ENCODE measurements at places on chromosomes 2 and 18. TPM values are rescaled to one million over a fixed set of nuclear protein-coding genes. Genes with fewer than 3 reads are reported as not detected.
A peak's percentile ranks its signal among the peaks of the same experiment; 100 is the strongest.

DNA sequence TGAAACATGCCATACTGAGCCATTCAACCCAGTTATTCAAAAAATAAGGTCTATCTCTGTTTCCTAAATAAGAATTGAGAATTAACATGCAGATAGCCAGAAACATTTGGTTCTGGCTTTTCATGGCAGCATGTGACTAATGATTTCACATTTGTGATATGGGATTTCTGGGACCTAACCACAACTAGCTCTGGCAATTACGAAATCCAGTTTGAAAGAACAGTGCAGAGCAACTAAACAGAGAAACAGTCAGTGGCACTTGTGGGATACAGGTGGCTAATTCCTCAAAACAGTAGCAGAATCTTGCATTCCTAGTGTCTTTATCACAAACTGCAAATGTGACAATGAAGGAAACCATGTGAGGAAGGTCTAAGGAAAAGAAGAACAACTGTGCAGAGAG lies 637.8 kb upstream of the CHAC2 start:
- H3K4me3 ChIP-seq, result no peak overlapping the region
- no peaks in the 10 kb centered on the region for H3K36me3 ChIP-seq
- DNase-seq, result no peak
- no peaks in the 10 kb centered on the region for H3K4me1 ChIP-seq

DNA sequence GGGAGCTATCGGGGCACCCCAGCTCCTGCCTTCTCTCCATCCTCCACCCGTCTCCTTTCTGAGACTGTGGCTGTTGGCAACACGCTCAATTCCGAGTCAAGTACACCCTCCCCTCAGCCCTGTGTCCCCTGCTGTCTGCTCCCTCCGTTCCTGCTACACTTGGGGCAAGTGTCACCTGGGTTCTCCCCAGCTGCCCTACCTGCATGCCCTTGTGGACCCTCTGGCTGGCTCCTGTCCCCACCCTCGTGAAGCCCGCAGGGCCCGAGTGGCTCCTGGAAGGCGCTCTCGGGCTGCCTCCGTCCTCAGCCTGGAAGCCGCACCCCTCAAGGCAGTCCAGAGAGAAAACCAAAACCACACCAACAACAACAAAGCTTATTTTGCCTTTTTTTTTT lies 33.9 kb downstream of the PDIA6 start:
- no peak for DNase-seq
- H3K36me3 ChIP-seq, result no peaks in the 10 kb centered on the region
- no peaks in the 10 kb centered on the region for H3K27me3 ChIP-seq
- no peak overlapping the region for H3K27ac ChIP-seq

GRCh38 chr2:195092341-195092740 lies 564.7 kb upstream of the SLC39A10 start:
- no peaks in the 10 kb centered on the region for H3K27me3 ChIP-seq
- H3K27ac ChIP-seq, result no peak overlapping the region
- H3K4me3 ChIP-seq, result no peak overlapping the region
- no peaks in the 10 kb centered on the region for H3K4me1 ChIP-seq
- no peak for DNase-seq

GRCh38 chr2:215553946-215554345 lies 118.1 kb upstream of the FN1 start:
- H3K27me3 ChIP-seq, result no peaks in the 10 kb centered on the region
- no peak overlapping the region for H3K4me3 ChIP-seq
- no peaks in the 10 kb centered on the region for H3K4me1 ChIP-seq
- DNase-seq, result no peak

GRCh38 chr2:8408560-8409460 lies 273.0 kb upstream of the ID2 start:
- H3K27ac ChIP-seq, result no peak overlapping the region
- no peak overlapping the region for H3K4me3 ChIP-seq
- no peak for DNase-seq
- no peaks in the 10 kb centered on the region for H3K27me3 ChIP-seq

GRCh38 chr2:10282611-10283105 lies 20.0 kb upstream of the HPCAL1 start:
- no peaks in the 10 kb centered on the region for H3K27me3 ChIP-seq
- H3K27ac ChIP-seq, result no peak overlapping the region
- no peak for DNase-seq
- no peaks in the 10 kb centered on the region for H3K36me3 ChIP-seq

GRCh38 chr2:223735659-223736244 lies 101.6 kb downstream of the AP1S3 start:
- no peaks in the 10 kb centered on the region for H3K36me3 ChIP-seq
- no peaks in the 10 kb centered on the region for H3K27me3 ChIP-seq
- H3K4me1 ChIP-seq, result no peaks in the 10 kb centered on the region
- H3K4me3 ChIP-seq, result no peak overlapping the region

GRCh38 chr2:27356382-27357181 lies at the start of gene GTF3C2:
GTF3C2 (minus strand) TSS chr2:27356764; CDS start chr2:27343554, 13,210 bp downstream.
- peak within 1 kb of the TSS; percentile 99 for H3K27ac ChIP-seq
- H3K27me3 ChIP-seq, result no peaks in the 10 kb centered on the region
- no peaks in the 10 kb centered on the region for H3K36me3 ChIP-seq
- DNase-seq, result peak; percentile 95
- peak within 1 kb of the TSS; percentile 98 for H3K4me3 ChIP-seq

LOXHD1 gene
- not detected for total RNA-seq

GRCh38 chr2:226336283-226336682 lies 463.3 kb downstream of the IRS1 start:
- H3K36me3 ChIP-seq, result no peaks in the 10 kb centered on the region
- no peaks in the 10 kb centered on the region for H3K27me3 ChIP-seq
- H3K4me3 ChIP-seq, result no peak overlapping the region
- H3K4me1 ChIP-seq, result no peaks in the 10 kb centered on the region
- no peak overlapping the region for H3K27ac ChIP-seq

STARD6 gene
- not detected for total RNA-seq

GRCh38 chr2:104249629-104250028 lies 604.3 kb upstream of the POU3F3 start:
- no peak overlapping the region for H3K27ac ChIP-seq
- no peaks in the 10 kb centered on the region for H3K27me3 ChIP-seq
- DNase-seq, result no peak
- no peak overlapping the region for H3K4me3 ChIP-seq

OTOF gene
- not detected for total RNA-seq

- peaks cover 27% of the 10 kb centered on the region for H3K4me1 ChIP-seq
- no peaks in the 10 kb centered on the region for H3K36me3 ChIP-seq
- peak overlapping the region; percentile 74 for H3K4me3 ChIP-seq
- no peaks in the 10 kb centered on the region for H3K27me3 ChIP-seq
- DNase-seq, result peak; percentile 83
- peak overlapping the region; percentile 98 for H3K27ac ChIP-seq
Observed at GRCh38 chr18:48540251-48541025, 1.6 kb downstream of the CTIF start.

DNA sequence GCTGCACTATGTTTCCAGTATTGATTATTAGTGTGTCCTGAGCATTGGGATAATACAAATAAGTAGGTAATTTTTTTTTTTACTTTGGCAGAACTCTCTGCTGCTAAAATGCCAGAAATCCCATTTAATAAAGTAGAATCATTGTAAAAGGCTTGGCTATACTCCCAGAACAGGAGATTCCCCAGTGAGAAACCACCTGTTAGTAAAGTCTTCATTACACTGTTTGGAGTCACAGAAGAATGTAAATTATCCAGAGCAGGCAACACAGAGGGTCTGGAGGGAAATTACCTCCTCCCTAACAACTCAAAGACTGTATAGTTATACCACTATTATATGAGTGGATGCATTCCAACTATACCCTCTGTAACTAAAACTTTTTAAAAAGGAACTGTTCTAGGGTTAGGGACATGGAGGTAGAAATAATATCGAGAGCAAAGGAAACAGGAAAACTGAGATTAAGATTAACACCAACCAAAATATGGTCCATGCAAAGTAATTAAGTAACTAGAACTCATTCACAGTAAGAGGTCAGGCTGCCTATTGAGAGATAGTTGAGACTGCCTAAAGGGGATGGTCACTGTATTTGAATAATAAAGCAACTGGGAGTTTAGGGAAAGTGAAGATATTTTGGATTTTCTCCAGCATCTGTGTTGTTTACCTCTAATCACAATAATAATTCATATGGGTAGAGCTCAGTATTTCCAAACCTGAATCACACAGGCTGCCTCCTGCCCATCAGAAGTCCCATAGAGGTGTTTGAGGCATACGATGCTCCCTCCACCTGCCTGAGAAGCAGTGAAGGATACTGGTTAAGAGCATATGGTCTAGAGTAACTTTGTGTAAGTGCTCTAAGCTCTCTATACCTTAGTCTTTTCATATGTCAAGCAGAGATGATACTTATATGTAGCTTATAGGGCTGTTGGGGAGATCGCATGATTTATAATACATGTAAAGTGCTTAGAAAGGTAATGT lies 34.4 kb downstream of the MAP2 start:
- no peaks in the 10 kb centered on the region for H3K4me1 ChIP-seq
- H3K4me3 ChIP-seq, result no peak overlapping the region
- no peak overlapping the region for H3K27ac ChIP-seq
- no peaks in the 10 kb centered on the region for H3K36me3 ChIP-seq

DNA sequence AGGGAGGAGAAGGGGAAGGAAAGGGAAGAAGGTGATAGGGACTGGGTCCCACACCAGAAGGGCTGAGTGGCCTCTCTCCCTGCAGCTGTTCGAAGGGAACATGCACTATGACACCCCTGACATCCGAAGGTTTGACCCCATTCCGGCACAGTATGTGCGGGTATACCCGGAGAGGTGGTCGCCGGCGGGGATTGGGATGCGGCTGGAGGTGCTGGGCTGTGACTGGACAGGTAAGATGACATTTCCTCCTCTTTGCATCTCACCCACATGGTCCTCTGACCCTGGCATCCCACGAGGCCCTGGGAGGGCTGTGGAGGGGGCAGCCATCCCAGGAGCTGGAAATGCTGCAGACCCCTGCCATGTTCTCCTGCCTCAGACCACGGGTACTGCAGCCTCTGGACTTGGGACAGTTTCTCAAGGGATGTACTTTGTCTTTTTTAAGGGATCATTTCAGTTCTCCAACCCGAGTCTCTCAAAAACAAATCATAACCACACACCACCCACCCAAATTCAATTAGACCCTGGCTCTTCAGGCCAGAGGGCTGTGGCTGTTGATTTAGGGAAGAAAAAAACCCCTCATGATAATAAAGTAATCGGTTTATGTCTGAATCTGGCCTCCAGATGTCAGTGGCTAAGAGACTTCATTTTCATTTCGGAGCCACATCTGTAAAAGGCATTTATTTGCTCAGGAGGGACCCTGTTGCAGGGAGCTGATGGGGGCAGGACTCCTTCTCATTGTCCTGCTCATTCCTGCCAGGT lies 63.5 kb downstream of the NRP2 start:
- no peaks in the 10 kb centered on the region for H3K4me1 ChIP-seq
- DNase-seq, result no peak
- H3K27me3 ChIP-seq, result no peaks in the 10 kb centered on the region
- no peak overlapping the region for H3K27ac ChIP-seq

CNPPD1 gene
- total RNA-seq, result 54.2 TPM

ADAM23 gene
- total RNA-seq, result 1.8 TPM

GRCh38 chr18:62030091-62030985 lies 137.5 kb upstream of the RNF152 start:
- H3K27me3 ChIP-seq, result no peaks in the 10 kb centered on the region
- no peak overlapping the region for H3K27ac ChIP-seq
- H3K4me1 ChIP-seq, result no peaks in the 10 kb centered on the region
- H3K4me3 ChIP-seq, result no peak overlapping the region
- no peak for DNase-seq

- no peaks in the 10 kb centered on the region for H3K36me3 ChIP-seq
- H3K27me3 ChIP-seq, result no peaks in the 10 kb centered on the region
- no peak for DNase-seq
- no peak overlapping the region for H3K4me3 ChIP-seq
Observed at GRCh38 chr2:101223814-101224231, 28.9 kb upstream of the CNOT11 start.

GRCh38 chr2:197993363-197993762 lies 189.0 kb downstream of the PLCL1 start:
- H3K27ac ChIP-seq, result no peak overlapping the region
- no peaks in the 10 kb centered on the region for H3K4me1 ChIP-seq
- no peaks in the 10 kb centered on the region for H3K27me3 ChIP-seq
- no peak for DNase-seq
- H3K4me3 ChIP-seq, result no peak overlapping the region

GRCh38 chr2:118177884-118178283 lies 89.6 kb downstream of the INSIG2 start:
- no peaks in the 10 kb centered on the region for H3K27me3 ChIP-seq
- no peak for DNase-seq
- H3K27ac ChIP-seq, result no peak overlapping the region
- H3K36me3 ChIP-seq, result no peaks in the 10 kb centered on the region
- H3K4me1 ChIP-seq, result no peaks in the 10 kb centered on the region

DNA sequence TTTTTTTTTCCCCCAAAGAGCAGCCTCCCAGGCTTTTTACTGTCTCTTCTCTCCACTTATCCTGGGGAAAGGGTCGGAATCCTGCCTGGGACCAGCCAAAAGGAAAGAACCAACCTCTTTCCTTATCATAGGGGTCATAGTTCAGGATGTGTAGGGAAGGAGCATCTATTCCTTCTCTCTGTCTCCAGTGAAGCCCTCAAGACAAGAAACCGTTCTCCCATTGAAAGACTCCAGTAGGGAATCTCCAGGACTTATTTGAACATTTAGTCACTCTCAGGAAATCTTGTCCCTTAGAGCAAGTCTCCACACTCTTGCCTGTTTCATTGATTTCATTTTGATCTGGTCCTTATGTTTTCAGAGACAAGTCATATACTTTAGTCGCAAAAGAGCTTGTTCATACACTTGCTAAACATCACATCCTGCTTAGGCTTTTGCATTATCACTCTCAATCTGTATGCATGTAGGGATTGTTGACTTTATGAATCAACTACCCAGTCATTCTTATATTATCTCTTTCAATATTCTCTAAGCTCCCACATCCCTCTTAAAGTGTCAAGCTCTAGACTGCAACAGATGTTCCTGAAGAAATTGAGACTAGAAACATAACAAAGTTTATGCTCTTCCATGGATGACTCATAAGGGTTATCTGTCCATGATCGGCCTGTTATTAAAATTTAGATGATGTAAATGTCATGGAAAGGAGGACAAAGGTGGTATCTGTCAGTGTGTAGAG lies 116.2 kb upstream of the ST6GAL2 start:
- DNase-seq, result no peak
- H3K27ac ChIP-seq, result no peak overlapping the region
- no peaks in the 10 kb centered on the region for H3K27me3 ChIP-seq
- H3K36me3 ChIP-seq, result no peaks in the 10 kb centered on the region

- H3K27ac ChIP-seq, result peak overlapping the region; percentile 70
- H3K4me1 ChIP-seq, result peaks cover 11% of the 10 kb centered on the region
Observed at GRCh38 chr2:10329880-10330699, 27.4 kb downstream of the HPCAL1 start.

DNA sequence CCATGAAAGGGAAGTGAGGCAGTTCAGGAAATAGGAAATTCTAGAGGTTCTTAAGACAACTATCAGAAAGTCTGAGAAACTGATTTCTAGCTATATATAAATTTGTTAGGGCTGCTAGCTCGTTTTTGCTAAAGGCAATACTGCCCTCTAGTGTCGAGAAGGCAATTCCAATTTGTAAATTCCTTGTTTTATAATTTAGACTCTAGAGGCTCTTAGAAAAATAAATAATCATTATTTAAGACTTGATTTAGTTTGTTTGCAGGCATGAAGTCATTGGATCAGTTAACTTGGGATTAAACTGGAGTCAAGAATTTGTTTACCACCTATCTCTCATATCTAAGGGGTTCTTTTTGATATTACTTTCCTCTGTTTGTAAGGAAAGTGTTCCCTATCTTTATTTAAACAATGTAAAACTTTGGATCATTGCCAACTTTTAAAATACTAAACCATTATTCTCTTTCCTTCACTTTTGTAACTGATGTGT lies 66.2 kb downstream of the ACVR2A start:
- peaks cover 7% of the 10 kb centered on the region for H3K4me1 ChIP-seq
- no peak overlapping the region for H3K4me3 ChIP-seq
- no peak overlapping the region for H3K27ac ChIP-seq
- no peak for DNase-seq

NYAP2 gene
- total RNA-seq, result 1.4 TPM

RETREG2 gene
- total RNA-seq, result 57.2 TPM

All from gastrocnemius medialis (tissue), 4 donors.